ENCODE measurements at places on chromosomes 5 and 9.
A peak's percentile ranks its signal among the peaks of the same experiment; 100 is the strongest.

DNA sequence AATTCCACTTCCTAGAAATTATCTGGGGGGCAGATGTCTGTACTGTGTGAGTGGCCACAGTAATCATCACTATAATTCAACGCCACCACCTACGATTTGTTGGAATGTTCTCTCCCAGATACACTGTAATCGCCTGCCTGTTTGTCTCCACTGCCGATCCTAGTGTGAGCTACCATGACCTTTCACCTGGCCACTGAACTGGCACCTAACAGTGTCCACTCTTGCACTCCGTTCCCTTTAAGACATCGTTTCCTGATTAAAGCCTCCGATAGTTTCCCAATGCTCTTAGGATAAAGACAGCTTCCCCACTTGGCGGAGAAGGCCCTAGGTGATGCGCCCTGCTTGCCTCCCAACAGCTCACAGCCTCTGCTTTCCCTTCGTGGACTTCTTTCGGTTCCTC lies 4.0 kb downstream of the PHYKPL start:
- DNase-seq = no peak

GRCh38 chr9:84736081-84736480 lies 66.6 kb downstream of the NTRK2 start:
- no peak for DNase-seq

DNA sequence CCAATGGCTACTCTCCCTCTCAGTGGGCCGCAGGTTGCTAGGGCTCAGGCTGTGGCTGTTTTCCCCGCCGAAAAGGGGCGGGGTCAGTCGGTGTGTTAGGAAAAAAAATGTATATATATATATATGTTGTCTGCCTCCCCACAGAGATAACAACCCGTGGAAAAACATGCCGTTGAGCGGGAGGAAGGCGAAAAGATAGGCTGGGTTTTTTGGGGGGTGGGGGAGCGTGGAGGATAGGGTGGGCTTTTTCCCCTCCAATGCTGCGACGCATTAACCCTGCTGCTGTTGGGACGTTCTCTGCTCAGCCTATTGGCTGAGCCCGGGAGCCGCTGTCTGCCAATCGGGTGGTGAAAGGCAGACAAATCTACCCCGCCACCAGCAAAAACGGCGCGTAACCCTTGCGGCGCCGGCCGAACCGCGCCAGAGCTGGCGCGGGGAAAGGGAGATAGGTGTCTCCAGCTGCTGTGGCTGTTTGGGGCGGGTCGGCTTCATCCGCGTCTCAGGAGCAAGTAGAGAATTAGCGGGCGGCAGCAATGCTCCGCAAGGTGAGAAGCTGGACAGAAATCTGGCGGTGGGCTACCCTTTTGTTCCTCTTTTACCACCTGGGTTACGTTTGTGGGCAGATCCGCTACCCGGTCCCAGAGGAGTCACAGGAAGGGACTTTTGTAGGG lies at the start of gene PCDHGC4:
TSS of gene PCDHGC4 (plus strand) at position 390 of the 671 bp plus-strand sequence. CDS start at position 534, 144 bp downstream.
- peak; percentile 34 for DNase-seq

DNA sequence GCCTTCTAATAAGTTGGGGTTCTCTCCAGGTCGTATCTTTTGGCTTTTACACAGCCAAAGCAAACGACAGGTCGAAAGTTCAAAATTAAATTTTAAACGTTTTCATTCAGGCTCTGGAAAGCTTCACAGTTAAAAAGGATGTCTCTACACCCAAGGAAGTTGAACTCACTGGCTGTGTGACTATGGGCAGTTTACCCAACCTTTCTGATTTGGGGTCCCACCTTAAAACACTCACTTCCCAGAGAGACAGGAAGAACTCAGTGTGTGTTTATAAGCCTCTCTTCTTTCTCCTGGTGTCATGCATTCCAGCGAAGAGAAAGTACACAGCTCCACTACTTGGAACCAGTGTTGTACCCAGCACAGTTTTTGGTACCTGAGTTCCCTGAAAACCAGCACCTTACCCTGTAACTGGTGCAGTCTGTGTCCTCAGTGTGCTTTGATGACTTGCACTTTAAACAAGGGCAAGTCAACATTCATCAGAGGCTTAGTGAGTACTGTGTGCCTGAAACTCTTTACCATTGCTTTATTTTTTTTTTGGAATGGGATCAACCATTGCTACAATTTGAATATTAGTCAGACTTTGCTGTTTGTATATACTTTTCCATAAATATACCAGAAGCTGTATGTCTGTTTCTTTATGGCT lies 1.7 kb downstream of the SRD5A1 start:
- DNase-seq = no peak

DNA sequence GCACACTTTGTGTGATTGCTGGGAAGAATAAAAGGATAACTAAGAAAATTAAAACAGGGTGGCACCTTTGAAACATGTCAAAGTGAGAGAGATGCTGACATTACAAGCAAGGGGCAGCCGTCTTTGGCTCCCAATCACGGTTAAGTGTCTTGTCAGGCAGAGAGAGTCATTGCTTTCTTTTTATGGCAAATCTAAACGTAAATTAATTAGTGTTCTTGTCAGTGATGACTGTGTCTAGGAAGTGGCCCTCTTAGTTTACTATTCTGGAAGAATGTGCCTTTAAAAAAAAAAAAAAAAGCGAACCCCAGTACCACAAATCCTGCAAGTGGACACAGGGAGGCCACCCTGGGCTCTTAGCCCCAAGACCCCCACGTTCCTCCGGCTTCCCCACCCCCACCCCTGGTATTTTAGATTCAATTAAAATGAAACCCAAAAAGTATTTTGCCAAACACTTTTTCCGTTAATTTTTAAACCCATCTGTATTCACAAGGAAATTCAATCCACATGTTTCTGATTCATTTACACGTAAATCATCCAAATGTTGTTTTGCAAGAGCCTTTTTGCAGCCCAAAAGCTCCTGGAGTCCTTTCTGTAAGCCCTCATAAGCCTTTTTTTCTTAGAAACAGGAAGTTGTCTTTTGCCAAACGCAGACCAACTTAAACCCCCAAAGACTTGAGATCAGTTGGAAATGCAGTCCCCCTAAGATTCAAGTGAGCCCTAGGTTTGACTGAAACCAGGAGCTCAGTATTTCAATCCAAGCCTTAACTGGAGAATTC lies 399.3 kb downstream of the EBF1 start:
- no peak for DNase-seq

- DNase-seq = no peak
These were observed 28.2 kb downstream of the SARDH start for GRCh38 chr9:133709691-133710571.

DNA sequence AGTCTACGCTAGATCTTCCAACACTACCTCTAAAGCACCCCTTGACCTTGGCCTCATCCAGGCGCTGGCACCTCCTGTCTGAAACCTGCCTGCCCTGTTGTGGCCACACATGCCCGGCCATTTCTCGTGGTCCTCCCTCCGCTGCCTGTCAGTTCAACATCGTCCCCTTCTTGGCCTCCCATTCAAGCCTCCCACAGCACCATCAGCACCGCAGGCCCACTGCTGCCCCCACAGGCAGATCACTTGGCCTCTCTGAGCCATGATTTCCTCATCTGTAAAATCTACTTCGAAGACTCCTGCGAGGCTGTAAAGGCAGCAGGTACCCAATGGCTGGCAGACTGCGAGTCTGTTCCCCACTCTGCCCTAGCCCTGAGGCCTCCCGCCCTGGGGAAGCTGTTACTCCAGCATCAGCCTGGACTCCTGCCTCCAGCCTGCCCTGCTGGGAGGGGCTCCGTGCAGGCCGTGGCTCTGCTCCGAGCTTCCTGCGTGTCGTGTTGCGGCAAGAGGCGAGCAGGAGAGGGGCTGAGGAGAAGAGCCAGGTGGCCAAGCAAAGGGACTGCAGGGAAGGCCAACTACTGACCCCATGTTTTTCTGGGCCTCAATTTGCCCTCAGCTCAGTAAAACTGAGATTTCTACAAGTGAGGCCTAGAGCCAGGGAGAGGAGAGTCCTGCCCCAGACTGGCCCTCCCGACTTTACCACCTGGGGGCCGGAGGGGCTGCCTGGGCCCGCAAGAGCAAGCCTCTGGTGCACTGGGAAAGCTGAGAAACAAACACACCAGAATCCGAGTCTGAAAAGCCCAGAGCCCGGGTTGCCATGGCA lies 70.5 kb upstream of the LRRTM2 start:
- no peak for DNase-seq

- no peak for DNase-seq
These were observed 340.3 kb upstream of the CD180 start for GRCh38 chr5:67536866-67537265.

DNA sequence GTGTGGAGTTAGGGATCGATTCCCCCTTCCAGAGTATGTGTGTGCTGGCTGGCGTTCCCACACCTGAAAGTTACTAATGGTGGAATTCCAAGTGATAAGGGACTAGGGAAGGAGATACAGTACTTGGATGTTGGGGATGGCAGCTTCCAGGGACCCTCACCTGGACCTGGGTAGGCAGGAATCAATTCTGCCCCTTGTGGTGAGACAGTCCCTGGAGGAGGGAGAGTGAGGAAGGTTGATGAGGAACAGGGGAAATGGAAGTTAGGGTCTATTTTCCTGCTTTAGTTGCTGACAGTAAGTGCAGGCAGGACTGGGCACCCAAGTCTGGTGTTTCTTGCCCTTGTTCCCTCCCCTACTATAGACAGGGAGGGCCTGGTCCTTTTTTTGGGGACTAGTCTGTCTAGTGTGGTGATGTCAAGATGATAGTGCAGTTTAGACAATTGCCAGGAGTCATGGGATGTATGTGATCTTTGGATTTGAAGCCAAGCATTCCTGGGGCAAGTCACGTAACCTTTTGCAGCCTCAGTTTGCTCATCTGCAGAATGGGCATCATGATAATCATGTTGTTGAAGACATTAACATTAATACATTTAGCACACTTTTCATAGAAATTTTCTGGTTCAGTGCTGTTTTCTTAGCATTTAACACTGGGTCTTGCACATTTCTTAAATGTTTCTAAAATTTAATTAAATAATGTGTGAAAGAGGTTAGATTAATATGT lies 51.7 kb downstream of the DAB2IP start:
- no peak for DNase-seq

GRCh38 chr5:141518618-141519015 lies 29.7 kb downstream of the PCDHGC5 start:
- DNase-seq = no peak

DNA sequence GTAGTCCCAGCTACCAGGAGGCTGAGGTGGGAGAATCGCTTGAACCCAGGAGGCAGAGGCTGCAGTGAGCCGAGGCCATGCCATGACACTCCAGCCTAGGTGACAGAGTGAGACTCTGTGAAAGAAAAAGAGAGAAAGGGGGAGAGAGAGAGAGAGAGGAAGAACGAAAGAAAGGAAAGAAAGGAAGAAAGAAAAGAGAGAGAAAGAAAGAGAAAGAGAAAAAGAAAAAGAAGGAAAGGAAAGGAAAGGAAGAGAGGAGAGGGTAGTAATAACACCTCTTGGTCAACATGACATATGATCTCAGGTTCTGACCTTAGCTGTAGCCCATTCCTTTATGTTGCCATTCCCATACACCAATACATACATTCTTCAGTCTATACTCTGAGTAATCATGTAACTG lies 14.1 kb downstream of the FBXW11 start:
- no peak for DNase-seq

DNA sequence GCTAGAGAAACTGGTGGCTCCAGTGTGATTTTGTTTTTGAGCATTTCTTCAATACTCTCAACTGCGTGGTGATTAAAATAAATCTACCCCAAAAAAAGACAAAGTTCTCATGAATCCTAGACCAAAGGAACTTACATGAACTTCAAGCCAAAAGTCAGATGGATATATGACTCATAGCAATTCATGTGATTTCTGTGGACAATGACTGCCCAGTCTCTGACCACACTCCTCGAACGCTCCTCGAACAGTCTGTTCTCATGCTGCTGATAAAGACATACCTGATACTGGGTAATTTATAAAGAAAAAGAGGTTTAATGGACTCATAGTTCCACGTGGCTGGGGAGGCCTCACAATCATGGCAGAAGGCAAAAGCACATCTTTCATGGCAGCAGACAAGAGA lies 46.4 kb upstream of the CEP78 start:
- no peak for DNase-seq

- no peak for DNase-seq
These were observed 7.6 kb upstream of the SLC9A3 start for GRCh38 chr5:531749-532315.

GRCh38 chr5:87126869-87127268 lies 140.8 kb upstream of the RASA1 start:
- no peak for DNase-seq

GRCh38 chr5:4410151-4410550 lies 730.0 kb upstream of the ADAMTS16 start:
- DNase-seq = no peak

GRCh38 chr5:2009986-2010914 lies 127.5 kb upstream of the IRX4 start:
- DNase-seq = no peak

DNA sequence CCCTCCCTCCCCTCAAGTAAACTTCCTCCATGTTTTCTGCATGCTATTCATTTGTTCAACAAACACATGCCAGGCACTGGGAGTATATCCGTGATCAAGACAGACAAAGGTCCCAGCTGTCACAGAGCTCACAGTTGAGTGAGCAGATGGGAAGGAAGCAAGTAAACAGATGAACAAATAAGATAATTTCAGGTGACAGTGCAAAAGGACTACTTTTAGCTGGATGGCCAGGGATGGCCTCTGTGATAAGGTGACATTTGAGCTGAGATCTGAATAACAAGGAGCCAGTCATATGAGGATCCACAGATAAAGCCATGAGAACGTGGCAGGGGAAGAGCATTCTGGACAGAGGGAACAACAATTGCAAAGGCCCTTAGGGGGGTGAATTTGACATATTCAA lies 121.7 kb upstream of the RAD23B start:
- peak; percentile 43 for DNase-seq

DNA sequence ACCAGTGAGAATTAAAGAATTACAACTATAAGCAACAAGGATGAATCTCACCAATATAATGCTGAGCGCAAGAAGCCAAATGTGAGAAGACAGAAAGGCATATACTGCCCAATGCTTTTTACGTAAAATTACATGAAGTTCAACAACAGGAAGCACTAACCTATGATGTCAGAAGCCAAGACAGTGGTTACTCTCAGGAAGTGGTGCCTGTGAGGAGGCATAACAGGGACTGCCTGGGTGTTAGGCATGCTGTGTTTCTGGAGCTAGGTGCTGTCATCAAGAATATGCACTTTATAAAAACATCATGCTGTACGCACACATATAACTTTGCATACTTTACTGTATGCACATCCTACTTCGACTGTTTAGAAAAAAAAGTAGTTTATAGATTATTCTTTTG lies 30.1 kb downstream of the FRMD3 start:
- peak; percentile 27 for DNase-seq

GRCh38 chr9:91546574-91546973 lies 122.9 kb upstream of the NFIL3 start:
- DNase-seq = no peak

GRCh38 chr9:136701668-136702053 lies 10.7 kb upstream of the DIPK1B start:
- no peak for DNase-seq

DNA sequence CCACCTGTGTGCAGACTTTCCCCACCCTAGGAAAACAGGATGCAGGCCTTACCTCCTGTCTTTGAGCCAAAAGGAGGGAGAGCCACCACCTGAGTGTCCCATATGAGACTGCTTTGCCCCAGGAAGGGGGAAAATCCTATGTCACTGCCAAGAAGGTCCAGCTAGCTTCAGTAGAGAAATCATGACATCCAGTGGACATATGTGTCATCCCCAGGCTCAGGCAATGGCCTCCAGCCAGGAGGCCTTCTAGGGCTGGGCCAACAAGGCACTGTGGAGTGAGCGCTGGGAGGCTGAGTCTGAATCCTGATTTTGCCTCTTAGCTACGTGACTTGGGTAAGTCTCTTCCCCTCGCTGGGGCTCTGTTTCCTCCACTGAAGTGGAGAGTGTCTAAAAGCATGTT lies 60.2 kb downstream of the SMIM23 start:
- no peak for DNase-seq

GRCh38 chr5:143932584-143932983 lies 120.6 kb downstream of the HMHB1 start:
- no peak for DNase-seq

- DNase-seq = no peak
These were observed 500.7 kb downstream of the TLE4 start for GRCh38 chr9:80072451-80072850.
